ENCODE measurements at places on chromosomes 12 and 14.

GRCh38 chr14:68970038-68970612 lies 9.0 kb downstream of the ACTN1 start:
- DNase-seq: no peak

DNA sequence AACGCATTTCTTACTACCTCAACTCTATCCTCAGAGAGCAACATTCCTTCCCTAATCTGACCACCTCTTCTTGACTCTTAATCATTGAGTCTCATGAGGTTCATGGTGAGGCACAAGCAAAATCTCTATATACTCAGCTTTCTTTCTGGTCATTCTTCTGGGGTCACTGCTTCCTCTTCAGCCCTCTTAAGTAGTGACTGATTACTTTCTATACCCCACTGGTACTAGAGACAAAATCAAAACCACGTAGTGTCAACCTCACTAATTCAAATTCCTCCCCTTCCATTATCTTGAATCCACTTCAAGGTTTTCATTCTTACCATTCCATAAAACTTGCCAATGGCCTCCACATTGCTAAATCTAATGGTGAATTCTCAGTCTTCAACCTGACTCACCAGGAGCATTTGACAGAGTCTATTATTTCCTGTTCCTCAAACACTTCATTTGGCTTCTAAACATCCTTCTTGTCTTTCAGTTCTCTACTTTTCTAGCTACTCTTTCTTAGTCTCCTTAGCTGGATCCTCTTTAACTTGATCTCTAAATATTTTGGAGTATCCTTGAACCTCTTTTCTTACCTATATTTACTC lies 6.8 kb downstream of the WDHD1 start:
- DNase-seq: no peak

DNA sequence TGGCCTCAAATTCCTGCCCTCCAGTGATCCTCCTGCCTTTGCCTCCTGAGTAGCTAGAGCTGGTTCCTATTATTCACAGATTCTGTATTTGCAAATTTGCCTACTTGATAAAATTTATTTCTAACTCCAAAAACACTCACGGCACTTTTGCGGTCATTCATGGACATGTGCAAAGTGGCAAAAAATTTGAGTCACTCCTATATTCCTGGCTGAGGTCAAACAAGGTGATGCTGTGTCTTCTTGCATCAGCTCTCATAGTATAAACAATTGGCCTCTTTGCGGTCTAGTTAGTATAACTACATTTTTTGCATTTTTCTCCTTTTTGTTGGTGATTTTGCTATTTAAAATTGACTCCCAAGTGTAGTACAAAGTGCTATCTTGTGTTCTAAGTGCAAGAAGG lies 24.7 kb downstream of the ATF1 start:
- DNase-seq: peak; percentile 2

DNA sequence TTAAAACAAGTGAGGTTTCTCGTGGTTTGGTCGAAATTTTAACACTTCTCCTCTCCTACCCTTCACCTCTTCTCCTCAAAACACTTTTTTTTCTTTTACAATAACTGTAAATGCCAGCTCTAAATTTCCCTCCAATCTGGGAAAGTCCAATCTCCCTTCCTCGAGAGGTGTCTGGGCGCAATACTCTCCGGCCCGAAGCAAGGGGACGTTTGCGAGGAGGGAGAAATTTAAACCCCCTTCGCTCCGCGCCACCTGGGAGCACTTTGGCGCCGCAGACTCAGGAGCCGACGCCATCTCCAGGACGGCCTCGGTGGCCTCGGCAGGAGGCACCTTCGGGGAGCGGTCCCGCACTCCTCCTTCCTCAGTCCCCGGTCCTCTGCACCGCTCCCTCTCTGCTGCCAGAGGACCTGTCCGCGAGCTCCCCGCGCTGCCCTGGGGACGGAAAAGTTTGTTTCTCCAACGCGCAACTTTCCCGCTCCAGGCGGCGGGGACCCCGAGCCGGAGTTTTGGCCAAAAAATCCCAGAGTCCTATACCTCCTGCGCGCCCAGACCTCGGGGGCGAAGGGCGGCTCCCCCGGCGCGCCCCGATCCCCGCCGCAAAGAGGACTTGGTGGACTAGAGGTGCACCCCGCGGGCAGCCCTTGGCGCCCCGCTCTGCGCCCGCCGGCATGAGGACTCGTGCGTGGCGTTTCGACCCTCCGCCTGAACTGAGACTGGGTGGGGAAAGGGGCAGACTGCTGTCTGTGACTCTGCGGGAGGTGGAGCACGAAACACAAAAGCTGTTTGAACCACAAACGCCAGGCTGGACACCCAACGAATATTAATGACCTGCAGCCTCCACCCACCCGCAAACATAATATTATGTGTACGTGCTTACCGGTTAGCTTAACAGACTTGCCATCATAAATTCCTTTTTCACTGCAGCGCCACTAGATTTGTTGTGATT lies 95.2 kb upstream of the HMGA2 start:
- no peak for DNase-seq

DNA sequence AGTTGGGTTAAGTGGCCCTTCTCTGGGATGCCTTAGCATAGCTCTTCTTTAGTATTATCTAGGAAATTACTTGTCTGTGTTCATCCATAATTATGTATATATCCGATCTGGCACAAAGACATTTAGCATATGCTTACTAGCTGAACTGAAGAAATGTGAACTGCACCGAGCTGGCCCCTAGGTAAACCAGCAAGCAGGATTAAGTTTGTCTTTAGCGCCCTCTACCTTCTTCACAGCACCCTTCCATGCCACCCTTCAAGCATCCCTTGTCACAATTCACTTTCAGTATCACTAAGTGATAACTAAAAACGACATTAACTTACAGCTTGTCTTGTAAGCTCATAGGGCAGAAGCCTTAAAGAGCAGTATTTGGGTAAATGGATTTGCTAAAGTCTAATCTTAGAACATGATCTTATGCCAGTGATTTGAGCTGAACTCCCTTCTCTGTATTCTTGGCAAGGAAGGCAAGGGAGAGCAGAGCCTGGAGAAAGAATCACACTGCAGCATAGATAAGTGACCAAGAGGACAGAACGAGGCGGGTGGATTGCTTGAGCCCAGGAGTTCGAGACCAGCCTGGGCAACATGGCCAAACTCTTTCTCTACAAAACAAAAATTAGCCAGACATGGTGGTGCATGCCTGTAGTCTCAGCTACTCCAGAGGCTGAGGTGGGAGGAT lies 2.6 kb upstream of the HAL start:
- DNase-seq: no peak

- no peak for DNase-seq
Observed at GRCh38 chr14:68624541-68625220, 168.2 kb downstream of the ZFP36L1 start.

GRCh38 chr12:60451457-60451856 lies 855.6 kb downstream of the SLC16A7 start:
- DNase-seq: no peak

- DNase-seq: no peak
Observed at GRCh38 chr14:92866181-92866752, 56.7 kb upstream of the CHGA start.

GRCh38 chr14:104872469-104873341 lies 7.6 kb downstream of the CEP170B start:
- no peak for DNase-seq

- DNase-seq: no peak
Observed at GRCh38 chr12:88970740-88971139, 381.6 kb downstream of the DUSP6 start.

All from brain pericyte (primary cell).